CD8-positive, alpha-beta T cell (primary cell): ENCODE measurements at places on chromosomes 11 and 22. TPM values are rescaled to one million over a fixed set of nuclear protein-coding genes. Genes with fewer than 3 reads are reported as not detected.

DNA sequence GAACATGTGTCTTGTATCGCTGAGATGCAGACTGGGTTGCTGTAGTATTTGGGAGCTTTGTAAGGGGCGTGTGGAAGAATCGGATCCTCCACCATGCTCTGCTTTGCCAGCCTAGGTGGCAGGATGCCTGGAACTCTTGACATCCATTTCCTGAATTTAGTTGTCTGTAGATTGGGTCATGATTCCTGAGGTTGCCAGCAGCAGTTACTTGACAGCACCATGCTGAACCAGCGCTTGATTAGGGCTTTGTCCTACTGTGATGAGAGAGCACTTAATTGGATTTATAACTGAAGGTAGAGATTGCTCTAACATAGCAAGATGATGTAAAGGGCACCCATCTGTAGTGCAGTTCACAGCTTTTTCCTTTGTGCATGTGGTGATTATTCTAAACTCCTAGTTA is 75.6 kb upstream of the HORMAD2 start:
- no peak for DNase-seq

GRCh38 chr22:35054064-35054463 is 11.9 kb upstream of the ISX start:
- no peak for DNase-seq

DNA sequence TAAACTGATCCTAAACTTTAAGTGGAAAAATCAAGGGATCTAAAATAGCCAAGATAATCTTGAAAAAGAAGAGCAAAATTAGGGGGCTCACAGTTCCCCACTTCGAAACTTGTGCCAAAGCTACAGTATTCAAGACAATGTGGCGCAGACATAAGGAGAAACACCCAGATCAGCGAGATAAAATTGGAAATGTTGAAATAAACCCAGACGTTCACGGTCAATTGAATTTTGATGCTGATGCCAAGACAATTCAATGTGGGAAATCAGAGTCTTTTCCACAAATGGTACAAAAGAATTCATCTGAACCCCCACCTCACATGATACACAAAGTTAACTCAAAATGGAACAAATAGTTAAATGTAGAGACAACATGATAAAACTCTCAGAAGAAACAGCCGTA is 601.6 kb downstream of the BRD1 start:
- DNase-seq, result no peak

SLC1A2 gene
- not detected for total RNA-seq

DNA sequence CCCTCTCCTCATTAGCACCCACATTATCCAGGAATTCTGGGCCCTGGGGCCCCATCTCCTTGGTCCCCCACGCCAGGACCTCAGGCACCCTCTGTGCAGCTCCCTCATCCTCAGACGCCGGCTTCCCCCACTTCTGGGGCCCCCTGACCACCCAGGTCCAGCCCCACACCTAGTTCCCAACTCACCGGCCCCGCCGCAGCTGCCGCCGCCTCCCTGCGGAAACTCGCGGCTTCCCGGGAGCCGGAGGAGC is at the start of gene PCSK7:
PCSK7 (minus strand) TSS at position 232 of the 250 bp plus-strand sequence. CDS start 2,229 bp downstream, outside the sequence.
- DNase-seq, result no peak

DNA sequence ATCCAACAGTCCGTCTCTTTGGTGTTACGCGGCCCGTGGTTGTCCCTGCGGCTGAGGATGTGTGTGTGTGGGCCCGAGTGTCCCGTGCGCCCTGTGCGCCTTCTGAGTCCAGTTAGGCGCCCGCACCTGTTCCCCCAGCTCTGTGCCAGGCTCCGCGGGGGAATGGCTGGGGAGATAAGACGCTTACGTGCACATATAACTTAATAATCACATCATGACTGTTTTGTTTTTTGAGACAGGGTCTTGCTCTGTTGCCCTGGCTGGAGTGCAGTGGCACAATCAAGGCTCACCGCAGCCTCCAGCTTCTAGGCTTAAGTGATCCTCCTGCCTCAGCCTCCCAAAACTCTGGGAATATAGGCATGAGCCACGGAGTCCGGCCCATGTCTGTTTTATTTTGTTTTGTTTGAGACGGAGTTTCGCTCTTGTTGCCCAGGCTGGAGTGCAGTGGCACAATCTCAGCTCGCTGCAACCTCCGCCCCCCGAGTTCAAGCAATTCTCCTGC is 817 bp downstream of the ARL2 start:
- DNase-seq, result no peak

- DNase-seq, result no peak
These were observed 49.8 kb upstream of the ARHGAP20 start for GRCh38 chr11:110761991-110762390.

DNA sequence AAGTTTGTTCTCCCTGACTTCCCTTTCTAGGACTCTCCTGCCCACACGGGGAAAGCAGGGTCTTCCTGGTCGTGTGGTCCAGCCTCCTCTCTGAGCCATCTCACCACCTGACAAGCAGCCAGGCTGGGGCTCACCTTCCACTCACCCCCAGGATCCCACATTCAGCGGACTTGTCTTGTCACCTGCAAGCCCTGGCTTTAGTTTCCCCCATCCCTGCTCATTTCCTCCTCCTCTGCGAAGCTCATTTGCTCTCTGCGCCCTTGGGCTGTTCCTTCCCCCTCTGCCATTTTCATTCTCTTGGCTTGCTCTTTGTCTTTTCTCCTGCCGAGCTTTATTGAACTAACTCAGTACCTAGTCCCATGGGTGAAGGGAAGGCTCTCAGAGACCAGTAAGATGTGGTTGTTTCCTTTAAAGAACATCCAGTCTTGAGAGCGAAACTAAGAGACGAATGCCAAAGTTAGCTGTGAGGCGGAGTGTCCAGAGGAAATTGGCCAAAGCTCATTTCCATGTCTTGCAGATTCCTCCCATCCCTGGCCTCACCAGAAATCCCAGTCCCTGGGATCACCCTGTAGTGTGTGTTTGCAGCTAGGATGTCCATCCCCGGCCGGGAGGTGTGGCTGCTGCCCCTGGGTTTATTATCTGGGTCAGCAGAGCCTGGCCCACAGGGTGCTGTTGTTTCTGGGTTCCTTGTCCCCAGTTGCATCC is 2.0 kb downstream of the ST14 start:
- no peak for DNase-seq
